ENCODE measurements at places on chromosomes 7 and 10. TPM values are rescaled to one million over a fixed set of nuclear protein-coding genes. Genes with fewer than 3 reads are reported as not detected.

Gene IQUB
- total RNA-seq, result 0.07 TPM

Gene SFTPA2
- total RNA-seq, result not detected

Gene VIPR2
- 0.83 TPM for total RNA-seq

Gene TMEM273
- 0.72 TPM for total RNA-seq

Gene STMP1
- total RNA-seq, result 21.5 TPM

Gene SORCS1
- not detected for total RNA-seq

Gene TEX36
- total RNA-seq, result not detected

DNA sequence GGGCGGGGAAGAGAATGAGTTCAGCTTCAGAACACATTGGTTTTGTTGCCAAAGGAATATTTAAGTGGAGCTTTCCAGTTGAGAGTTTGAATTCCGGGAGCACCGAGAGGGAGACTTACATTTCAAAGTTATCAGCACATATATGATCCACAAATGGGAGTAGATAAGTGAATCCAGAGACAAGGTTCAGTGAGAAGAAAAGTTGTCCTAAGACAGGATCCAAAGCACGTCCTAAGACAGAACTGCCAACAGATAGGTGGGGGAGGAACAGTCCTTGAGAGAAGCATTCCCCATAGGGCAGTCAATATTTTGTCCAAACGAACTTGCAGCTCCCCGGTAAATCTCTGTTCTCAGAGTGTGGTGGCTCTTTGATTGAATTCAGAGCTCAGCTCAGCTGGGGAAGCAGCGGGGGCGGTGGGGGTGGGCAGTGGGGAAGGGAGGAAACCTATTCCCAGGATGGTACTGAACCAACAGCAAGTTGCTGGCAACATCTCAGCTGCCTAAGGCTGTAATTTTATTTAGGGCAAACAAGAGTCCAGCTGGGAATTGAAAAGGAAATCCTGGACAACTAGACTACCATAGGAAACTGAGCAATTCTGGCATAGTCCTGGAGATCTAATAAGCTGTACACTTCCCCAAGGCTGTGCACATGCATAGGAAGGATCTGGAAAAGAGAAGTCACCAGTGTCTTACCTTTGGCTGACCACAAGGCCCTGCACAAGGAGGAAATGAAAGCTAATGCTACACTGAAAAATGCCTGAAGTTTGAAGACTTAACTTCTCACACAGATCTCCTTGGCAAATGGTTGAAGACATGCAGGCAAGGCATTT is 94.2 kb upstream of the CXCL12 start:
- H3K4me3 ChIP-seq, result no peak overlapping the region
- H3K27ac ChIP-seq, result no peak overlapping the region
- DNase-seq, result no peak
- H3K4me1 ChIP-seq, result no peaks in the 10 kb centered on the region
- no peaks in the 10 kb centered on the region for H3K36me3 ChIP-seq

DNA sequence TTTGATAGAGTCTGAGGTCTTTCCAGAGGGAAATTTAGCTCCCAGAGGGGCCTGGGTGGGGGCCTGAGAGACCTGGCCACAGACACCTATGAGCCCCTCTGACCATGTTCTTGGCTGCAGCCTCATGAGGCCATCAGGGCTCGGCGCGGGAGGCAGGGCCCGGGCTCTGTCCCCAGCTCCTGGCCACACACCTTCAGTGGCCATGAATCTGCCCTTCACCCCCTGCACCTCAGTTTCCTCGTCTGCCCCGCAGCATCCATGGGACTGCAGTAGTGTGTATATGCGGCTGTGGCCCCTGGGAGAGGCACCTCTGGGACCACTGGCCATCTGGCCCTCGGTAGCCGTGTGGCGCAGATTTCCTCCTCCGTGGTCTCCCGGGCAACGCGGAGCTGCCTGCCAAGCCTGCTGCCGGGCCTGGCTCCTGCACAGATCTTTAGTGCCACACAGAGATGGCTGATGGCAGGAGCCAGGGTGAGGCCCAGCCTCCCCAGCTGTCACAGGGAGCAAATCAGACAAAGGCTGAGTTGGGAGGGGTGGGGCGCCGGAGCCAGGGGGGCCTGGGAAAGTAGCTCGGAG is 23.6 kb upstream of the ADCYAP1R1 start:
- no peak overlapping the region for H3K4me3 ChIP-seq
- H3K27ac ChIP-seq, result no peak overlapping the region
- H3K27me3 ChIP-seq, result no peaks in the 10 kb centered on the region

GRCh38 chr10:19606968-19607367 is 209.3 kb upstream of the PLXDC2 start:
- no peaks in the 10 kb centered on the region for H3K27me3 ChIP-seq
- H3K4me1 ChIP-seq, result no peaks in the 10 kb centered on the region
- H3K4me3 ChIP-seq, result no peak overlapping the region
- no peak for DNase-seq

GRCh38 chr7:84799106-84799505 is 387.8 kb downstream of the SEMA3D start:
- H3K4me3 ChIP-seq, result no peak overlapping the region
- no peak for DNase-seq
- H3K27ac ChIP-seq, result no peak overlapping the region
- H3K36me3 ChIP-seq, result no peaks in the 10 kb centered on the region

GRCh38 chr7:140249036-140249806 is 72.4 kb upstream of the KDM7A start:
- H3K4me3 ChIP-seq, result no peak overlapping the region
- H3K27ac ChIP-seq, result no peak overlapping the region
- H3K27me3 ChIP-seq, result no peaks in the 10 kb centered on the region
- peaks cover 12% of the 10 kb centered on the region for H3K4me1 ChIP-seq
- no peaks in the 10 kb centered on the region for H3K36me3 ChIP-seq

DNA sequence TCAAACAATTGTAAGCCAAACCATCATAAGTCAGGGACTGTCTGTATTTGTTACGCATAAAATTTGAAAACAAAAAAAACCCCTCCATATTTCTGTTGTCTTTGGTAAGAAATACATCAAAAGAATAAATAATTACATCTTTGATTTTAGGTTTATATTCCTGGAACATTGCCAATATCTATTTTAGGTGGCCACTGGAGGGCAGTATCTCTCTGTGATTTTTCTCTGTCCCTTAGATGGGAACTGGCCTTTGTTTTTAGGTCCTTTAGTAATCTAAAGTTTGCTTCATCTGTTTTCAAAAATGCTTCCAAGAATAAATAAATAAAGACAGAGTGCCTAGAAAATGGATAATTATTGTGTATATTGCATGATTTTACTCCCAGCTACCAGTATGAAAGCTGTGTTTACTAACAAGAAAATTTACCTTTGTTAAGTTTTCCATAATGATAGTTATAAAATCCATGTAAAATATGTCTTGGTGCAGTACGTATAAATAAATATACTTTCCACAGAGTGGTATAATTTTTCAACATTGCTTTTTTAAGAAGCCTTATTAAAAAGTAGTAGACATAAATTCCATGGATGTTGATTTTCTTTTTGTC is 64.2 kb downstream of the PHYHIPL start:
- no peak overlapping the region for H3K4me3 ChIP-seq
- H3K27ac ChIP-seq, result no peak overlapping the region
- H3K27me3 ChIP-seq, result no peaks in the 10 kb centered on the region
- DNase-seq, result no peak

- H3K4me3 ChIP-seq, result peak overlapping the region; percentile 59
- no peak overlapping the region for H3K27ac ChIP-seq
- no peaks in the 10 kb centered on the region for H3K36me3 ChIP-seq
- DNase-seq, result peak; percentile 55
These were observed 51.2 kb upstream of the GTF2I start for GRCh38 chr7:74606101-74606908.

DNA sequence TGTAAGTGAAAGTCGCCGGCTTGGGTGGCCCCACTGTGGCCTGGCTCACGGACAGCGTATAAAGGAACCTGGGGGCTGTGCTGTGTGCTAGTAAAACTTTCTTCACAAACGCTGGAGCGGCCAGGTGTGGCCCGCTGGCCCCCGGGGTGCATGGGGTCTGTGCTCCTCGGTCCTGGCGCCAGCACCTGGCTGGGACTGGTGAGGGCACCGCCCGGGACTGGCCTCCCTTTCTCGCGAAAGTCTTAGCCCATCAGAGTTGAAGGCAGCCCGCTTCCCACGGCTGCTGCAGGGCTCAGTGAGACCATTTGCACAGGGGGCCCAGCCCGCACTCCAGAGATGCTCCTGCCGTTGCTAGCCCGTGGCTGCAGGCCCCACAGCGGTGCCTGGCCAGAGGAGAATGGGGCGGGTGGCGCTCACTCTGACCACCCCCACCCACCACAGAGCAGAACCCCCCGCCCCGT is 5.8 kb downstream of the PWWP2B start:
- no peaks in the 10 kb centered on the region for H3K27me3 ChIP-seq
- no peak overlapping the region for H3K27ac ChIP-seq
- no peak for DNase-seq
- H3K4me1 ChIP-seq, result peaks cover 14% of the 10 kb centered on the region
- H3K36me3 ChIP-seq, result peaks cover 5% of the 10 kb centered on the region

DNA sequence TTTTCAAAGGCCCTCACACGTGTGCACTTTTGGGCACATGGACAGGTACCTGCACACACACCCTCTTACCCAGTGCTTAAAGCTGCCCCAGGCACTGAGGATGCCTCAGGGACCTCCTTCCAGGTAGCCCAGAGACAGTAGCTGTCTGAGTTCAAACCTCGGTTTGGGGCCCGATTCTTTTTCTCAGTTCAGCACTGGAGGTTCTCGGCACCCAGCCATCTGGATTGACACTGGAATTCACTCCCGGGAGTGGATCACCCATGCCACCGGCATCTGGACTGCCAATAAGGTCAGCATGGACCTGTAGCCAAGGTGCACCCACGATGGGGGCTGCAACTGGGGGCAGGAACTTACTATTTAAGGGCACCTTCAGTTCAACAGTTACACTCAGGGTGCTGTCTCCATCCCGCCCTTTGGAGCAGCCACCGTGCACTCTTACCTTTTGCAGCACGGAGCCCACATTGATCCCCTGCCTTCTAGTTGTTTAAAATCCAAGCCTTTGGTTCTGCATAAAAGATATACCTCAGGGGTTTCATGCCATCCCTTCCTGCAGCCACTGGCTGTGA is 17.7 kb downstream of the CPA5 start:
- H3K4me1 ChIP-seq, result peaks cover 14% of the 10 kb centered on the region
- H3K36me3 ChIP-seq, result peaks cover 1% of the 10 kb centered on the region
- H3K4me3 ChIP-seq, result no peak overlapping the region
- no peaks in the 10 kb centered on the region for H3K27me3 ChIP-seq

- peaks cover 13% of the 10 kb centered on the region for H3K27me3 ChIP-seq
- peaks cover 19% of the 10 kb centered on the region for H3K4me1 ChIP-seq
- no peak overlapping the region for H3K4me3 ChIP-seq
- no peaks in the 10 kb centered on the region for H3K36me3 ChIP-seq
These were observed 59.0 kb upstream of the SORCS3 start for GRCh38 chr10:104581884-104582601.

- no peaks in the 10 kb centered on the region for H3K27me3 ChIP-seq
- no peaks in the 10 kb centered on the region for H3K4me1 ChIP-seq
- no peak overlapping the region for H3K4me3 ChIP-seq
- H3K27ac ChIP-seq, result no peak overlapping the region
These were observed 225.4 kb downstream of the ZMYND11 start for GRCh38 chr10:360653-361052.

GRCh38 chr7:158019726-158020705 is 567.6 kb downstream of the PTPRN2 start:
- H3K27ac ChIP-seq, result no peak overlapping the region
- H3K4me1 ChIP-seq, result no peaks in the 10 kb centered on the region
- no peak for DNase-seq
- H3K36me3 ChIP-seq, result no peaks in the 10 kb centered on the region
- no peak overlapping the region for H3K4me3 ChIP-seq

DNA sequence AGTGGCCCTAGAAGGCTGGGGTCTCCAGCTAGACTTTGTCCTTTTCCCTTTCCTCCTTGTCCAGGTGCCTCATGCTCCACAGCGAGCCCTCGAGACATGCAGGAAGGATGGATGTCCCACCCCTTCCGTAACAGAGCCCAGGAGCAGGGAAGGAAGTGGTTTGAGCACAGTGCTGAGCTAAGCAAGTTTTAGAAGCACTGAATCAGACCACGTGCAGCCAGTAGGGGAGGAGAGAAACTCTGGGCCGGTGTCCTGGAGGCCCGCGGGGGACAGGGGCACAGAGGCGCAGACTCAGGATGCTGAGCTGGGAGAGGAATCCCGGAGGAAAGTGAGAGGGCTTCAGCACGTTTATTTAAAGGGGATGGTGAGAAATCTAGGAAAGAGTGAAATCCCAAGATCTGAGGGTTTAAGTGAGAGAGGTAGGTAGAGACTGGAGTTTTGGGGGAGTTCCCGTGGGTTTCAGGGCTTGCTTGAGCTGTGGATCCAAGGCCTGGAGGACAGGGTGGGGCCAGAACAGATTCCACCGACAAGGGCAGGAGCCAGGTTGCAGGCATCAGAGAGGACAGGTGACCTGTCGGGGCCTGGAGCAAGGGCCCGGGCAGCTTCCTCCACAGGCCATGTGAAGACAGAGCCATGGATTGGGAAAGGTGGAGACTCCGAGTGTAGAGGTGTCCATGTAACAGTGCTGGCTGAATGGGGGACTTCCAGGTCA is 4.4 kb upstream of the IRF5 start:
- no peaks in the 10 kb centered on the region for H3K36me3 ChIP-seq
- H3K4me3 ChIP-seq, result peak overlapping the region; percentile 57
- H3K4me1 ChIP-seq, result peaks cover 21% of the 10 kb centered on the region
- peak overlapping the region; percentile 33 for H3K27ac ChIP-seq
- DNase-seq, result peak; percentile 71
- peaks cover 12% of the 10 kb centered on the region for H3K27me3 ChIP-seq

DNA sequence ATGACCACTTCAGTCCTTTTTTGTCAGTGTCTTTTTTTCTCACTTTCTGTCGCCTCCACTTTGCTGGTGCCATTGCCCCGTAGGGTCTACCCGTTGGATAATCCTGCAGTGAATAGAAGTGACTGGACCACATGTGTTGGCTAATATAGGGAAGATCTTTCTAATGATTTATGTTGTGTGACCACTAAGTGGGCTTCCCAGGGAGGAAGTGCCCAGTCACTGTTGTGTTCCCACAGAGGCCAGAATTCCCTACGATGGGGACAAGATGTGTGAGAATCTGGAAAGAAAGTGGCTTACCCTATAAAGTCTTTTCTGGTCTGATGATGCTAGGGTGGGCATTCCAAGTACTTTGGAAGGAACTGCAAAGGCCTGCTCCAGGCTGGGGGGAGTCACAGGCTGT is 28.4 kb upstream of the SMC3 start:
- no peak overlapping the region for H3K27ac ChIP-seq
- no peak for DNase-seq
- H3K4me3 ChIP-seq, result no peak overlapping the region

DNA sequence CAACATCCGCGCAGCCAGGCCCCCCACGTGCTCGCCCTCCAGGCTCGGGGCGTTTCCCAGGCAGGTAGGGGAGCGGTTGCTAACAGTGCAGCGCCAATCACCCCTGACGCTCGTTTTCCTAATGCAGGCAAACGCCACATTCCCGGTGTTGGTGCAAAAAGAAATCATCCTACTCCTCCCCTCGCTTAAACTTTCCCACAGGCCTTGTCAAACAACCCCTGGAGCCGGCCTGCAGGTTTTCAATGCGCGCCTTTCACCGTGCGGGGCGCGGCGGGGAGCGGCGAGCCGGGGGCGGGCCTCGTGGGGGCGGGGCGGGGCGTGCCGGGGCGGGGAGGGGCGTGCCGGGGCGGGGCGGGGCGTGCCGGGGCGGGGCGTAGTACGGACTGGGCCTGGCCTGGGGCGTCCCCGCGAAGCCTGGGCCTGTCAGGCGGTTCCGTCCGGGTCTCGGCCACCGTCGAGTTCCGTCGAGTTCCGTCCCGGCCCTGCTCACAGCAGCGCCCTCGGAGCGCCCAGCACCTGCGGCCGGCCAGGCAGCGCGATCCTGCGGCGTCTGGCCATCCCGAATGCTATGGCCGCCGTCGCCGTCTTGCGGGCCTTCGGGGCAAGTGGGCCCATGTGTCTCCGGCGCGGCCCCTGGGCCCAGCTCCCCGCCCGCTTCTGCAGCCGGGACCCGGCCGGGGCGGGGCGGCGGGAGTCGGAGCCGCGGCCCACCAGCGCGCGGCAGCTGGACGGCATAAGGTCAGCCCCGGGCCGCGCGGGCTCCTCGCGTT is at the start of gene ECHDC3:
Gene ECHDC3, plus strand, starts transcription at position 374 of the 770 bp plus-strand sequence. Its CDS starts 195 bp downstream, at position 569.
- no peak within 1 kb of the TSS for H3K27ac ChIP-seq
- H3K36me3 ChIP-seq, result no peaks in the 10 kb centered on the region
- H3K27me3 ChIP-seq, result peaks cover 14% of the 10 kb centered on the region
- peak within 1 kb of the TSS; percentile 64 for H3K4me3 ChIP-seq
- peaks cover 10% of the 10 kb centered on the region for H3K4me1 ChIP-seq
- DNase-seq, result peak; percentile 56
